ENCODE measurements at places on chromosomes 3 and 15.

GRCh38 chr3:71191031-71191482 lies 392.5 kb downstream of the FOXP1 start:
- DNase-seq: no peak

DNA sequence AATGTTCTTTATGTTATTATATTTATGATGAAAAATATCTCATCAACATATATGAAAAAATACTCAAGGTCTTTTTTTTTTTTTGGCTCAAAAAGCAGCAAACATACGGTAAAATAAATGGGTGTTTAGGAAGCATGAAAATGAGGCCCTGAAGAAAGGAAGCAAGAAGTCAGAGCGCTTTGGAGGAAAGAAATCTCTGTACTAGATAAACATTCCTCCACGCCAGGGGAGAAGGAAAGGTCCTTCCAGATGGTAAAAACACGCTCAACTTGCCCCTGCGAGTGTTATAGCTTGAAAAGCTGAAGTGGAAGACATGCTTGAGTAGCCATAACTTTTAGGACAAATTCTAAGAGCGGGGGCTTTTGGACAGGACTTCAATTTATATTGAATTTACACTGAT lies 52.9 kb downstream of the FEM1B start:
- no peak for DNase-seq

GRCh38 chr3:23940775-23941174 lies 4.3 kb upstream of the NR1D2 start:
- no peak for DNase-seq

GRCh38 chr15:25170113-25170731 lies 215.4 kb downstream of the SNRPN start:
- DNase-seq: no peak

- DNase-seq: no peak
Measured at GRCh38 chr3:118890206-118890605, 144.4 kb downstream of the IGSF11 start.

DNA sequence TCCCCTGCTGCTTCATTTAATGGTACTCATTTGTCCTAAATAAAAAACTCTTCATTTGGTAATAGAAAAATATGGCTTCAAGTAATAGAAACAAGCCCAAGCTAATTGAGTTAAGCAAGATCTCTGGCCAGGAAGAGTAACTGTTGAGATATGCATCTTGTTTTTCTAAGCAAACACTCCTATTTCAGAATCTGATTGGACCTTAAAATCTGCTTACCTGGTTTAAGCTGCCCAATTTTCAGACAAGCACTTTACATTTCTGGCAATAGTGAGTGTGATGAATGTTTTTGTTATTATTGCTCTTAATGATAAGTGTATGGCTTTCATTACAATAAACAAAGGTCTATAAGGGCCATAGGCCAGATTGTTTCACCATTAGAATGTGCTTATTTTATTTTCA lies 86.2 kb downstream of the CMSS1 start:
- no peak for DNase-seq

- DNase-seq: no peak
Measured at GRCh38 chr3:186142393-186142932, 33.6 kb upstream of the ETV5 start.

GRCh38 chr3:118495206-118495605 lies 539.4 kb downstream of the IGSF11 start:
- DNase-seq: no peak

- DNase-seq: no peak
Measured at GRCh38 chr3:153944084-153944483, 177.1 kb upstream of the ARHGEF26 start.

- DNase-seq: no peak
Measured at GRCh38 chr15:55526559-55527036, 18.6 kb upstream of the DNAAF4 start.

All from activated naive CD8-positive, alpha-beta T cell treated with anti-CD3 and anti-CD28 coated beads, Interleukin-2, amount 50 U/mL, for 16 hours (primary cell).